ENCODE measurements at places on chromosomes 2 and 18.

GRCh38 chr2:144115739-144116291, 404.1 kb downstream of the ZEB2 start:
- DNase-seq: peak; percentile 42

DNA sequence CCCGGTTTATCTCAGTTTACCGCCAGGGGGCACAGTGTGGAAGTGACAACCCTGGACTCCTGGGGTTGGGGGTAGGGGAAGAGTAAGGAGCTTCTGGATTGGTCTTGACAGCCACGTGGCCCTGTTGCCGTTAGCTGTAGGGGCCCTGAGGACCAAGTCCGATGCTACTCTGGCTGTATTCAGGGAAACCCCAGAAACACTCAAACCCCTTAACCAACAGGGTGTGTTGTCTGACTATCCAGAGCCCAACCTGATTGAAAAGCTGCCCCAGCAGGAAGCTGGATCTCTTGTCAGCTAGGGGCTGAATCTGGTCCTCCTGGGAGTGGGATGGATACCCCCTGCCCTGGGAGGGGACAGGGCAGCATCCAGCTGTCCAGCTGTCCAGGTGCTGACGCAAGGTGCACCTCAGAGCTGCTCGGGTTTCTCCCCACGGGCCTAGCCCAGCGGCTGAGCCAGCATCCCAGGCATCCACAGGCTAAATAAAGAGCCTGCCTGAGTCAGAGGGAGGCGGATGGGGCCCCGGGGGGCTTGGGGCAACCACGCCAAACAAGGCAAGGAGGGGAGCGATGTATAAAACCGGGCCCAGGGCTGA, 3.1 kb upstream of the GMPPA start:
- peak; percentile 82 for DNase-seq

- DNase-seq: no peak
These were observed 1201.8 kb upstream of the CDH2 start for GRCh38 chr18:29378651-29379136.

- no peak for DNase-seq
These were observed 84.3 kb downstream of the RIT2 start for GRCh38 chr18:43031169-43031568.
